ENCODE measurements at places on chromosomes 13 and 19. TPM values are rescaled to one million over a fixed set of nuclear protein-coding genes. Genes with fewer than 3 reads are reported as not detected.

The RNF17 gene
- not detected for total RNA-seq

The OR7D2 gene
- 0.05 TPM for total RNA-seq

The CFAP97D2 gene
- not detected for total RNA-seq

The DDX39A gene
- total RNA-seq = 89.1 TPM

The CRLF1 gene
- 109 TPM for total RNA-seq

The COPE gene
- total RNA-seq = 141 TPM

The USE1 gene
- total RNA-seq = 25.1 TPM

The PSG3 gene
- not detected for total RNA-seq

GRCh38 chr13:31322026-31322425 lies 122.3 kb downstream of the B3GLCT start:
- DNase-seq = no peak

DNA sequence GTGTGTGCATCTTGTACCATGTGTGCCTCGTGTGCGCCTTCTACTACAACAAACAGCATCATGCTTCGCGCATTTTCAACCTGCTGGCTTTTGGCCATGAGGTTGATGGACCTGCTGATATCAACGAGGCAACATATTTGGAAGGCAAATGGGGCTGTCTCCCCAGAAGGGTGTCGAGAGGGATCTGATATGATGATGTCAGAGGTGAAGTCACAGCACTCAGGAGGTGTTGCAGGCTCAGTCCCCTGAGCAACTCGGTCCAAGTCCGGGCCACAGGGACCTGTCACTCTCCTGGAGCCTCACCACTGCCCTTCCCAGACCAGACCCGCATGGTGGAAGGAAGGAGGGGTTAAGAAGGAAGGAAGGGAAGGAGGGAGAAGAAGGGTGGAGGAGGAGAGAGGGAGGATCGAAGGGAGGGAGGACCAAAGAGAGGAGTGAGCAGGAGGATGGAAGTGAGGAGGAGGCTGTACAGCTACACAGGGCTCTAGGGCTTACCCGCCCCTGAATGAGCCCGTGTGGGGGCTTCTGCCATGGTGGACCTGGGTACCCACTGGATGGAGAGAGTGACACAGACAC lies 6.7 kb upstream of the C13orf46 start:
- DNase-seq = no peak

DNA sequence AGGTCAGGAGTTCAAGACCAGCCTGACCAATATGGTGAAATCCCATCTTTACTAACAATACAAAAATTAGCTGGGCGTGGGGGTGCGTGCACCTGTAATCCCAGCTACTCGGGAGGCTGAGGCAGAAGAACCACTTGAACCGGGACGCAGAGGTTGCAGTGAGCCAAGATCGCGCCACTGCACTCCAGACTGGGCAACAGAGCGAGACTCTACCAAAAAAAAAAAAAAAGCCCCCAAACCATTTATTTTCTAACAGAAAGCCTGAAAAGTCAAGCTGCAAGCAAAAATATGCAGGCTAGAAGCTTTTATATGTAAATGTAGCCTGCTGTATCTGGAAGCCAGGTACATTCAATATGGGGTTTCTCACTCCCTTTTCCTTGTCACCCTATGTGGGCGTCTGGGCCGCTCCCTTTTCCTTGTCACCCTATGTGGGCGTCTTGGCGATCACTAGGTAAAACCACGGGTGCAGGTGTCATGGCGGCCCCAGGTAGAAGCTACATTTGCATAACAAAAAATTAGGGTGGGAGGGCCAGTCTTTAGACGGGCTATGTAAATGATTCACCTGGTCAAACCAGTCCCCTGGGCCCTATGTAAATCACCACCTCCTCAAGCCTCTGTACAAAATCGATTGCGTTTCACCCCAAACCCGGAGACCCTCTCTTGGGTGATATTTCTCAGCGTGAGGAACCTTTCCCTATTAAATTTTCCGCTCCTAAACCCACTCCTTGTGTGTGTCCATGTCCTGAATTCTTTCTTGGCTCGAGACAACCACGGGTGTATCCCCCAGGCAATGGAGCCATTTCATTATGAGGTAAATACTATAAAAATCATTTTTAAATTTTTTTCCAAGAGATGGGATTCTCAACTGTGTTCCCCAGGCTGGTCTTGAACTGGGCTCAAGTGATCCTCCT lies 2.1 kb downstream of the TRIM13 start:
- no peak for DNase-seq

DNA sequence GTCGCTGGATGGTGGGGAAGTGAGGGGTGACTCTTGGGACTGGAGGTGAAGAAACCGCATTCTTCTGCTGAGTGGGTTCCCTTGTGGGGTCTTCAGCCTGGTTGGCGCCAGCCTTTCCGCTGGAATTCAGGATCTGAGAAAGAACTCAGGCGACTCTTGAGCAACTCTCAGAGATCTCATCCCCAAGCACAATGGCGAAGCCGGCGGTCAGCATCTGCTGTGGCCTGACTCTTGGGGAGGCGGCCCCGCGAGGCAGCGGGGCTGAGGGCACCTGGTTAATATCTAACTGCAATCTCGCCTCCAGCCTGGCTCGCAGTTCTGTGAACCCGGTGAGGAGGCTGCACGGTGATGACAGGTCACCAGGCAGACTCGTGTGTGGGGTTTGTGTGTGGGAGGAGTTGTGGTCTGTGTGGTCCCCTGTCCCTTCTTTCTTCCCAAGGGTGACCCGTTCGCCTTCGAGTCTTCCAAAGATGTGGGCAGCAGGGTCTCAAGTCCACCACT lies 883 bp downstream of the ZNF441 start:
- no peak for DNase-seq

GRCh38 chr13:30033681-30034457 lies 183.5 kb upstream of the UBL3 start:
- no peak for DNase-seq

- peak; percentile 44 for DNase-seq
Observed at GRCh38 chr13:75771818-75772217, 135.7 kb downstream of the LMO7 start.

DNA sequence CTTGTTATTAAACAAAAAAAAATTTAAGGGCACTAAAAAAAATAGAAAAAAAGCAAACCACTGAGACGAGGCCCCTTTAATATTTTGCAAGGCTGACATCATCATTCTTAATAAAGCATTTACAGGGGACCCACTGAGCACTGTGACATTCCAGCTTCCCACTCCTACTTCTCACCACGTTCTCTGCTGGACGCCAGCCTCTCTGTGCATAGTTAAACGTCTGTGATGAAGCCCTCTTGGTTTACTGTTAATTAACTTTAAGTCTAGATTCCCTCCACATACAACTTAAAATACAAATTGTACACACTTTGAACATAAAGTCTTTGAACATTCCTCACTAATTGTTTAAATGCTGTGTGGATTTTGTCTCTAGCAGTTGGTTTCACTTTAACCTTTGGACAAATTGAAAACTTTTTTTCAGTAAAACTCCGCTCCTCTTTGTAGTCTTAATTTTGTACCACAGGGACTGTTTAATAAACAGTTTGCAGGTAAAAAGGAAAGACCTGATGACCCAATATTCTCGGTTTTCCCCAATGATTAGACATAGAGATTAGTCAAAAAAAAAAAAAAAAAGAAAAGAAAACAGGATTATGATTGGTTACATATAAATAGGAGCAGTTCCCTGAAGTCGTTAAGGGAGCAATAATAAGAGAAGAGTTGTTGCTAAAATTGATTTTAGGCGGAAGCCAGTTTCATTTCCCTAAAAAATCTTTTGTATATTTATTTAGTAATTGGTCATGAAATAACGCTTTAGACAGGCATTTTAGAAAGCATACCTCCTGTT lies 219.8 kb downstream of the MZT1 start:
- DNase-seq = peak; percentile 19

DNA sequence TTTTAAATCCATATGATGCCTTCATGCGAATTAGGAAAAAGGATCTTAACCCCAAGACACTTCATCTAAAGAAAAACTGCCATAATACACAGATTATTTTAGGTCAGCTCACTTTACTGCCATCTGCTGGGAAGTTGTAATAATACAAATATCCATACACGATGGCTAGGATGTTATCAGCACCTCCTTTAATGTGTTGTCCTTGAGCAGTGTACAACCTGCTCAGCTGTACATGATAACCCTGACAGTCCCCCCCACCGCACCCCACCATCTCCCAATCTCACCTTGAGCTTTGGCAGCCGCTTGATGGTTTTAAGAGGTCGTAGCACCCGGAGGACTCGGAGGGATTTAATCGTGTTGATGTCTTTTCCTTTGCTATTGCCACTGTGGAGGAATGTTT lies 112.2 kb downstream of the IER2 start:
- DNase-seq = peak; percentile 36

DNA sequence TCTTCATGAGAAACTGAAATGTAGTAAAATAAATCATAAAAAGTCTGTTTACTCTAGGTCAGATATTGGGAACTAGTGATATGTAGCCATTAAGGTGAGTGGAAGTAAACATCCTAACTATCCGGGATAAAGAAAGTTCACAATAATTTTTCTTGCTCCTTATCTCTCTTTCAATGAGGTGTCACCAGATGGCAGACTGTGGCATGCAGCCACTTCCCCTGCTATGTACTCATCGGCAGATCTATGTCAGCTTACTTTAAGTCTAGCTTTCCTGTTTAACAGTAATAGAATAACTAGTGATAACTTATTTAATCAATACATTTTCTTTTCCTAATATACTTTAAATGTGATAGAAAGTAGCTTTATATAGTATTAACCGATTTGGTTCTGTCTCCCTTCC lies 181.9 kb downstream of the NDFIP2 start:
- no peak for DNase-seq

DNA sequence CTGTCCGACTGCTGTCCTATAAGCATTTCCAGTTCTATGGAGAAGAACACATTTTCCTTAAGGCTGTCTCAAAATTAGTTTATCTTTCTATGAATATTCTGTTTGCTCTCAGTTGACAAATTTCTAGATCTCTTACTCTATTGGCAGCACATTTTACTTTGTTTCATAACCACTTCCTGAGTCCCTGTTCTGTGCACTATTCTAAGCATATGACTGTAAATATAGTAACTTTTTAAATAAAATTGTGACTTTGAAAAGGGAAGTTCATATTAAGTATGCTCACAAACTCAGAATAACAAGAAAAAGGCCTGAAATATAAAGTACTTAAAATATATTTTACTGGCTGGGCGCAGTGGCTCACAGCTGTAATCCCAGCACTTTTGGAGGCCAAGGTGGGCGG lies 56.5 kb upstream of the HTR2A start:
- DNase-seq = no peak

DNA sequence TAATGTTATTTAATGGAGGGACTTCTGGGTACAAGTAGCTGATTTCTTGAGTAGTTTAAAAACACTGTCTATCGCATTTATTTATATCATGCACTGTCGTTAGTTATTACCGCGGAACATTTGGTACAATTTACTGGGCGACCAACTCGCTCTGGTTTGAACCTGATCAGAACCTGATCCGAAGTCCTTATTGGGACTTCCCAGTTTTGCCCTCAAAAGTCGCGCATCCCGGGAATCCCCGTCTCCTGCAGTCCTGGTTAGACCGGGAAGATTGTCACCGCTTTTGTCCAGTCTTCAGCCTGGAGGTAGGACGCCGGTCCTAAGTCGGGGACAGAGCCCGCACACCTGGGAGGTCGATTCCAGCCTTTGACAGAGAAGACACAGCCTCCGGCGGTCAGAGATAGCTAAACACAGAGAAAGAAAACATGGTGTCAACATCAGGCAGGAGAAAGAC lies 694 bp downstream of the CLN5 start:
- DNase-seq = no peak

DNA sequence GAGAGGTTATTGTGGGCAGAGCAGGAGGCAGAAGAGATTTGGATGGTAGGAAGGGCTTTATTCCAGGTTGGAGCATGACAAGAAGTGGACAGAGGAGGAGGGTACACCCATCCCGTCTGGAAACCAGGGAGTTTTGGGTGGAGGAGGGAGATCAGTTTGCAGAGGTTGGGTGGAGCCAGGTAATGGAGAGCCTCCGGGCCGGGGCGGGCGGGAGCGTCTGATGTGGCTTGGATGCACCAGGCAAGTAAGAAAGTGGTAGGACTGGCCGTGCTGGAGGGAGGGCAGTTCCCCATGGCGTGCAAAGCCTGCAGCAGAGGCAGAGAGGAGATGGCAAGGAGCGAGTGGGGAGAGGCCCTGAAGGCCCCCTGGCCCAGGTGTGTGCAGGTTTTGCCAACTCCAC lies 10.9 kb downstream of the IGFLR1 start:
- no peak for DNase-seq

DNA sequence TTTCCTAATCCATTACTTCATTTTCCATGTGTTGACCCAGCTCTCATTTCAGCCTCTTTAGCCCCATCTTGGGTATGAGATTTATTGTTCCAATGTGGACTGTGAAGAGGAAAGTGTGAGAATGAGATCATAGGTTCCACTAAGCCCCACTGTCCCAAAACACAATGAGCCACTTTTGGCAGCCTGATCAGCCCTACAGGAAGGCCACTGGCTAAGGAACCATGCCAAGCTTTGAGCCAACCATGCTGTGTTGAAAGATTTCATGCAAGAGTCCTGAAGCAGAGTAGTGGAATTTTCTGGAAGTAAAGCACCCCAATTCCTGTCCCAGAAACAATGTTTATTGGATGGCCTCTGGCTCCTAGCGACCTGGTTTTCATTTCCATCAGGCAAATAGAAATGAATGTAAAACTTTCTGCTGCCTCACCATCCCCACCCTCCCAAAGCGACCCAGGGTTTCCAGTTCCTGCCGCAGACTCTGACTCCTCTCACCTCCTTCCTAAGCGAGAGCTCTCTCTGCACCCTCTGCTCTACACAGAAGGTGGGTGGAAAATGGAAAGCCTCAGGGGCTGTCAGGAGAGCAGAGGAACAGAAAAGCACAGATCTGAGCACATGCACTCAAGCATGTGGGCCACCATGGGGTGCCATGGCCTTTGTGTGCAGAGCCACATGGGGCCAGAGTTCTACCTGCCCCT lies 73.1 kb downstream of the KCTD12 start:
- no peak for DNase-seq

DNA sequence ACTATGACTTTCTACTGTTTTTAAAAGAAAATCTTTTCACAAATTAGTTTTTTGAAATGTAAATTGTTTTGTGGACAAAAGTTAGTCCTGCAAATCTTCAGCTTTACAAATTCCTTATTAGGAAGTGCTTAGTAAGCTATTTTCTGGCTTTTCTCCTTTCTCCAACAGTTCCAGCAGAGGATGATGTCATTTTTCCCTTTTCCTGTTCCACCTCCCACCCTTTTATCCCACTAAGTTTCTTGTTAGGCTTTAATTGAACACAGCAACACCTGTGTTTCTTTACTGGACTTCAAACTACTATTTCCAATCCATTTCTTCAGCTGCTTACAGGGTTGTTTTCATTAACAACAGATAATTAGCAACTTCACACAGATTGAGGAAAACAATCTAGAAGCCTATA lies 389.2 kb downstream of the NDFIP2 start:
- no peak for DNase-seq

- DNase-seq = no peak
Observed at GRCh38 chr13:73984949-73985691, 149.1 kb downstream of the KLF12 start.

- DNase-seq = no peak
Observed at GRCh38 chr19:1646659-1647453, 5.6 kb downstream of the TCF3 start.

GRCh38 chr13:25943658-25944057 lies 108.2 kb downstream of the SHISA2 start:
- DNase-seq = no peak
